ENCODE measurements at places on chromosomes 2 and 18.
A peak's percentile ranks its signal among the peaks of the same experiment; 100 is the strongest.

GRCh38 chr2:197498937-197499593 lies 575 bp downstream of the HSPD1 start:
- no peak for DNase-seq

DNA sequence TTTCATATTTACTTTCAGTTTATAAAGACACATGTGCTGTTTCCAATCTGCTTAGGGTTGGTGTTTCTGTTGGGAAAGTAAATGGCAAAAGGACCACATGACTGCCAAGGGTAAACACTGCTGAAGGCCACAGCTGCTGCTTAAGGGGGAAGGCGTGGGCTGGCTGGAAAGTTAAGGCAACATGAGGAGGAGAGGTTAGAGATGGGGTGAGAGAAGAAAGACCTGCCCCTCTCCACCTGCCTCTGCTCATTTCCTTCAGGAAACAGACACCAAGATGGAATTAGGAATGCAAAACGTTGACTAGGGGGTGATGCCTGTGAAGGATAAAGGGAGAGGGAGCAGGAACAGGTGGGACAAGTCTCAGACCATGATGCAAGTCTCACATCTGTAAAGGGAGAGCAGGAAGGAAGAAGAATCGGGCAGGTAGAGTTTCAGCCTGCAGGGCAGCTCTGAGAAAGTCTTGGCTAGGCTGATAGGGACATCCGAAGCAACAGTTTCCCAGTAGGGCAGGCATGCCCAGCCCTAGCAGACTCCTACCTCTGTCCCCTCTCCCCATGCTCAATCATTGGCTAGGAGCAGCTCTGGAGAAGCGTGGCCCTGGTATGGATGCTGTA lies 86.0 kb downstream of the CDC42EP3 start:
- no peak for DNase-seq

- no peak for DNase-seq
Measured at GRCh38 chr18:1652018-1652417, 747.3 kb downstream of the ADCYAP1 start.

DNA sequence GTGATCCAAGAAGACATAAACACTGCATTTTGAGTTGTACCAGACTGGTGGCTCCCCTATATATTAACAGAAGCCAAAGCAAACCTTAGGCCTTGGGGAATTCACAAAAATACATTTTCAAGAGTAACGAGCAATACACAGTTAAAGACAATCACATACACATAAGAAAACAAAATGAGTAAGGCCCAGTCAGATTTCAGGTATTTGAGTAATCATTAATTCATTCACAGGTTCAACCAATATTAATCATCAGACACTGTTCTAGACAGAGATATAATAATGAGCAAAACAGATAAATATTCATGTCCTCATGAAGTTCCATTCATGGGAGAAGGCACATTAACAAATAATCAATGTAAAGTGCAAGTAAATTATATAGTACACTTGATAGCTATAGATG lies 9.6 kb downstream of the STPG4 start:
- no peak for DNase-seq

DNA sequence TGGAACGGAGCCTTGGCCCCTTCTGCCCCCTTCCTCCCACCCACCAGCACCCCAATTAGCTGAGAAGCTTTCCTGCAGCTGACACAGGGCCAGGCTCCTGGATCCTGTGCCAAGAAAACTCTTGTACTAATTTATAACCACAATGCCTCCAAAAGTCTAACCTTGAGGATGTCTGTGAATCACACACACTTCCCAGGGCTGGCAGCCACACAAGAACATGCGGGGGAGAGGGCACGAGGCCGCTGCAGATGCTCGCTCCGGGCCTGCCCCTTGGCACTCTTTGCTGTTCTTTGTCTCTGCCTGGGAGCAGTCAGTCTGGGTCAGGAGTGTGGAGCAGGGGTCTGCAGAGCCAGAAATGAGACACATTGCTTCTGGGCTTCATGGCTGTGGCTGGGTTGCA lies 62.7 kb upstream of the KIF5C start:
- peak; percentile 29 for DNase-seq

DNA sequence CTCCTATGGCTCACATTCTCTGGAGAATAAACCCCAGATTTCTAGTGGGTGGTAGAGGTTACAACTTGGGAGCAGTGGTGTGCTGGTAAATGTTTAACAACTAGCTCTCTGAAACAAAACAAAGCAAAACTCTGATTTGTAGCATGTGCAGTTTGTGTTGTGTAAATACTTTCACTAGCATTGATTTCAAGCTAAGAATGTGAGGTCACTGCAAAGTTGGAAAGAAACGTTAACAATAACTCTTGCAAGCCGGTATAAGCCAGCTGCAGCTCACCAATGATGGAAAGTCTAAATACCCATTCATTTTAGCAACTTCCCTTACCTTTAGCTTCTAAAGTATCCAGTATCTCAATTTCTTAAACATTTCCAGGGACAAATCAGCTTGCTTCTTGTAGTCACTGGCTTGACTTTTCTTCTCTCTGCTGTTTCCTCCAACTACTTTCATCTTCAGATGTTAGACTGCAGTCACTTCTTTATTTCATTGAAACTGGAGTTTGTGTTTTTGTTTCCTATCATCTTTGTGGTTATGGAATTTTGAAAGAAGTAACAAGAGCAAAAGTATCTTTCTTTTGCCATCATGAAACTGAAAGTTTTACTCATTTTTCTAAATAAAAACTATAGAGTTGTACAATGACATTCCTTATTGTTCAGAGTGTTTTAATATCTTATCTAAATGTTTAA lies 140.2 kb downstream of the PLCL1 start:
- DNase-seq = no peak

GRCh38 chr2:67581751-67582150 lies 184.6 kb downstream of the ETAA1 start:
- DNase-seq = no peak

- peak; percentile 27 for DNase-seq
Measured at GRCh38 chr18:68847219-68847837, 49.4 kb downstream of the CCDC102B start.

DNA sequence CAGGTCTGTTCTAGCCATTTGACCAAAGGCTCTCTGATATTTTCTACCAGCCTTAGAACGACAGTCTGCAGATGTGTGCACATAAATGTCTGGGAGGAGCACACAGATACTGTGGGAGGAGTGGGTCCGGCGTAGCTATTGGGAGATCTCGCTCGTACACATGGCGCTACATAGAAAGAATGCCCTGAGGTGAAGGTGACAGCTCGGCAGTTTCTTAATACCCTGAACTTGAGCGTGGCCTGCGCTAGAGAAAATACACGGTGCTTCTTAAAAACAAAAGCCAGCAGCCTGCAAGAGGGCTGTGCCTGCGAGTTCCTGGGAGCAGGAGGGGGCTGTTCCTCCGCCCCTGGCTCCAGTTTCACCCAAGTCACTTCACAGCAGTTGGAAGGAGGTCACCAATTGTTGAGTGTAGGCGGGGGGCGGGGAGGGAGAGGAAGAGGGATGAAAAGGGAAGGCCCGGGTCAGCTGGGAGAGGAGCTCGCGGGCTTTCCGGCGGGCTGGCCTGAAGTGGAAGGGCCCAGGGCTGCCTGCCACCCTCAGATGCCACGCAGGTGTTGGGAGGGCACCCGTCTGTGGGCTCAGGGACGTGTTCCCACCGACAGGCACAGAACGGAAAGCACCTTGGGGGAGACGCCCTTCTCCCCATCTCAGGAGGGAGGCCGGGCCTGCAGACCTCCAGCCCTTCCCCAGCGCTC lies 124.7 kb upstream of the ZNF516 start:
- no peak for DNase-seq

DNA sequence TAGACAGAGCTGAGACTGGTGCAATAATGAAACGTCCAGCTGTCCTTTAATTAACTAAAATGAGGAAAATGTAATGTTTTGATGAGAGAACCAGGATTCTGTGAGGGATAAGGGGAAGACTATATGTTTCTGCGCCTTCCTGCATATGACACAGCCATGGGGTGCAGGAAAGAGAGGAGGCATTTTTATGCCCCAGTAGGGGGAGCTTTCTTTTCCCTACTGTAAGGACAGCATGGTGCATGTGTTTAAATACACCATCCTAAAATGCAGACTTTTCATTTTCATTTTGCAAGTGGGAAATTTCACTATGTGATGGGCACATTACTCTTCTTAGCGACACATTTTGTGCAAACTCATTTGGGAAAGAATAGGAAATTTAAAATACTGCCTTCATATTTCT lies 446.1 kb downstream of the ARHGAP15 start:
- no peak for DNase-seq

All from HFFc6 (cell line).